ENCODE measurements at places on chromosomes 3 and 15.

- DNase-seq, result no peak
Observed at GRCh38 chr3:190059242-190059590, 61.5 kb downstream of the P3H2 start.

DNA sequence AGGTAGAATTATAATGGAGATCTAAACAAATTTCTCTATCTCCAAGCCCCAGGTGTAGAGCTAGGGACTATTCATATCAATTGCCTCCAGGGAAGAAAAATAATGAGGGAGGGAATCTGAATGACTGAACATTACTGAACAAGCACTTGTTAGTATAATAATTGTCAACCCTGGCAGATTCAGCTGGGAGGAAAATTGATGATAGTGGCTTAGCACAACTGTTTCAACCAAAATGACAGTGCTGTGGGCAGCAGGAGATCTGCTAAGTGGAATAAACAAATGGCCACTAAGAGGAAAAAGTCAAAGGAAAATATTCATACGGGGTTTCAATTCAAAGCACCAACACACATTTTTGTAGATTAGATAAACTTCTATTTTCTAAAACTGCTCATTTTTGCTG lies 294.9 kb upstream of the ZNF385D start:
- no peak for DNase-seq

DNA sequence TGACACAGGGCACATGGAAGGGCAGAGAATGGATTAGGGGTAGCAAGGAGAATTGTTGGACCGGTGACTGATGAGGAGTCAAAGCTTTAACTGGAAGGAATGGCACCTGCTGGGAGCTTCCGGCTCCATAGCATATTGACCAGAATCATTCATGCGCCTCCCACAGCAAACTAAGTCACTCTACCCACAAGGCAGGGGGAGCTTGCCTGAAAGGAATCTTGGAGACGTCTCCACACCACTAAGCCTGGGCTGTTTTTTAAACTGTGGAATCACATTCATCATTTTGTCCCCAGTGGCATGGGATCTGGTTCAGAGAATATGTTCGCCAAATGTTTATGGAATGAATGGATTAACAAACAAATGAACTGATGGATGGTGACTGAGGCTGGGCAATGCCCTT lies 57.0 kb upstream of the ITGA11 start:
- DNase-seq, result no peak

DNA sequence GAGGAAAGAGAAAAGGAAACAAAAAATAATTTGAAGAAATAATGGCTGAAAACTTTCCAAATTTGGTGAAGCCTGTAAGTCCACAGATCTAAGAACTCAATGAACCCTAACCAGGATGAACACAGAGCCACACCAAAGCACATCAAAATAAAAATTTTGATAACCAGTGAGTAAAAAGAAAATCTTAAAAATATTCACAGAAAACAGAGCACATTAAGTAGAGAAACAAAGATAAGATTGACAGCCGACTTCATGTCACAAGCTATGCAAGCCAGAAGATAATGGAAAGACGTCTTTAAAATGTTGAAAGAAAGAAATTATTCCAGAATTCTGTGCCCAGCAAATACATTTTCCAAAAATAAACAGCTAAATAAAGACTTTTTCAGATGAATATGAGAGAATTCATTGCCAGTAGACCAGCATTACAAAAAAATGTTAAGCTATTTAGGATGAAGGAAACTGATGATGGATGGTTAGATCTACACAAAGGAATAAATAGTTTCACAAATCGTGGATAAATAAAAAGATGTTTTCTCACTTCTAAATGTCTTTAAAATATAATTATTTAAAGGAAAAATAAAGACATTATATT lies 140.2 kb upstream of the SKOR1 start:
- no peak for DNase-seq

DNA sequence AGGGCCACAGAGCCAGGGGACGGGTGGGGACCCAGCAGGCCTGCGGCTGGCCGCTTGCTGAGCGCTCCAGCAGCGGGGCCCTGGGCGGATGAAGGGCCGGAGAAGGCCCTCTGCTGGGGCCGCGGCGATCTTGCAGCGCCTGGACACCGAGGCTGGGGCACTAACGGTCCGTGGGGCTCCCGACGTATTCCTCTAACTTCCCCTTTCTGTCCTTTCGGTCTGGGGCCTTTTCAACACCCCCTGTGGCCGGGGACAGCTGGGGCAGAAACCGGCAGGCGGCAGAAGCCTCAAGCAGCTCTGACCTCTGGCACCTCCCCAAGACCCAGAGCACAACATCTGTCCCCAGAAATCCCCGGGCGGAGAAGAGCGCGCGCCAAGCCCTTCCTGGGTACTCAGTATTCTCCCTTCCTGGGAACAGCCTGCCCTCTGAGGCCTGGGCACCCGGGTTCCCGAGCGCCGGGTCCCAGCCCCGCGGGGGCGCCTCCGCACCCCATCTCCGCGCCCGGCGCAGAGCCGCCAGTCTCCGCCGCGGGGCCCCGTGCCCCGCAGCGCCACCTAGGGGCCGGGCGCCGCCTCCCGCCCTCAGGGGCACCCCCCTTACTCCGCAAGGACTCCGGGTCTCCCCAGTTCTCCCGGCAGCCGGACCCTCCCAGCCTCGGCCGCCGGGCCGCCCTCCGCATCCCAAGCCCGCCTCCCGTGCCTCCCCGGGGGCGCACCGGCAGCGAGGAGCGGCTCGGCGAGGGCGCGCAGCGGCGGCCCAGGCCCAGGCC lies 582 bp upstream of the SLCO3A1 start:
- peak; percentile 77 for DNase-seq

GRCh38 chr3:112894258-112894657 lies 47.6 kb upstream of the CD200R1L start:
- no peak for DNase-seq

- no peak for DNase-seq
Observed at GRCh38 chr15:88493844-88494243, 26.3 kb downstream of the MRPS11 start.

GRCh38 chr15:36671017-36671416 lies 91.6 kb downstream of the CDIN1 start:
- DNase-seq, result no peak

- DNase-seq, result no peak
Observed at GRCh38 chr15:72809329-72809728, 25.8 kb upstream of the ADPGK start.

- no peak for DNase-seq
Observed at GRCh38 chr15:75723171-75723846, 10.7 kb upstream of the CSPG4 start.

- no peak for DNase-seq
Observed at GRCh38 chr3:177062052-177062732, 135.1 kb downstream of the TBL1XR1 start.

GRCh38 chr3:48518069-48518468 lies 14.1 kb upstream of the SHISA5 start:
- DNase-seq, result no peak

DNA sequence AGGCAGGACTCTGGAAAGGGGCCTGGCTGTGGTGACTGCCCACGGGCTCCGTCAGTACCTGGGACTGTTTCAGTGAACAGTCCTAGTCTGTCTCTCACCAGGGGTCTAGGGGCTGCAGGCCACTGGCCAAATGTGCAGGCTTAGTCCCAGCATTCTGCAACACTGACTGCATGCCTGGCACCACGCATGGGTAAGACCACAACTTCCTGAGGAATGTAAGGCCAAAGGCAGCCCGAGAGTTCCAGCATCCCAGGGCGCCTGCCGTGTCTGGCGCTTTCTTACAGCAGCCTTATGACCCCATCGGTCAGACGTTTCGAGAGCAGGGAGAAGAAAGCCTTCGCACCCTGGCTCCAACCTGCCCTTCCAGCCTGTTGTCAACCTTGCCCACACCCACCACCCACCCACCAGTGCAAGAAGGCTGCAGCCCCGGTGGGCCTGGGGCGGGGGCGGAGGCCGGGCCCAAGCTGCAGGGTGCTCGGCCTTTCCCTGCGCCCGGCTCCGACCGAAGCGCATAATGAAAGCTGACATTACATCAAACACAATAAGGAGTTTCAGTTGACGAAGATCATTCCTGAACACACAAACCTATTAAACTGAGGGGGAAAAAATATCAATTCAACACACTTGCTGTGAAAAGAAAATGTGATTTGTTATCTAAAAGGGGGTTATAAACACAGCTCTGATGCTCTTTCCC lies 29.5 kb upstream of the TMEM115 start:
- no peak for DNase-seq

DNA sequence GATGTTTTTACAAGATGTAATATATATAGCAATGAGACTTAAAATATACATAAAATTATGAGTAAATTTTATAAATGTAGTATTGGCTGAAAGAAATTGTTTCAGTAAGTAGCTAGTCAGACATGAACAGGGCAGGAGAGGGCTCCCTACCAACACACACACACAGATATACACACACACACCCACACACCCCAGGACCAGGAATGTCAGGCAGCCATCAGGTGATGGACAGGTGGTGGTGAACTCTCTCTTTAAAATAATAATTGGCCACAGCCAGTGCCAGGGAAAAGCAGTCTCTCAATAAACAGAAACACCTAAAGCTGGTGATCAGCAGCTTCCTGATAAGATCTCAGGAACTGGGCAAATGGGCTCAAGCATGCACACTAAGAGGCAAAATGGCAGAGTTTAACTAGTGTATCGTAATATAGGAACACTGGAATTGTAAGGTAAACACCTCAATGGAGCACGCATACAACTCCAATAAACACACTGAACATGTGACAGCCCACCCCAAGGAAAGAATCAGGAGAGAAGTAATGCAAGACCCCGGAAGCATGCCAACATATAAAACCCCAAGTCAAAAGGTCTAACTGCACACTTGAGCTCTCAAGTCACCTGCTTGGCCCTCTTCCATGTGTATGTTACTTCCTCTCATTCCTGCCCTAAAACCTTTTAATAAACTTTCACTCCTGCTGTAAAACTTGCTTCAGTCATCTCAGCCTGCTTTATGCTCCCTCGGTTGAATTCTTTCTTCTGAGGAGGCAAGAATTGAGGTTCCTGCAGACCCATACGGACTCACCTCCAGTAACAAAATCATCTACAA lies 1034.1 kb upstream of the SEMA6D start:
- no peak for DNase-seq

DNA sequence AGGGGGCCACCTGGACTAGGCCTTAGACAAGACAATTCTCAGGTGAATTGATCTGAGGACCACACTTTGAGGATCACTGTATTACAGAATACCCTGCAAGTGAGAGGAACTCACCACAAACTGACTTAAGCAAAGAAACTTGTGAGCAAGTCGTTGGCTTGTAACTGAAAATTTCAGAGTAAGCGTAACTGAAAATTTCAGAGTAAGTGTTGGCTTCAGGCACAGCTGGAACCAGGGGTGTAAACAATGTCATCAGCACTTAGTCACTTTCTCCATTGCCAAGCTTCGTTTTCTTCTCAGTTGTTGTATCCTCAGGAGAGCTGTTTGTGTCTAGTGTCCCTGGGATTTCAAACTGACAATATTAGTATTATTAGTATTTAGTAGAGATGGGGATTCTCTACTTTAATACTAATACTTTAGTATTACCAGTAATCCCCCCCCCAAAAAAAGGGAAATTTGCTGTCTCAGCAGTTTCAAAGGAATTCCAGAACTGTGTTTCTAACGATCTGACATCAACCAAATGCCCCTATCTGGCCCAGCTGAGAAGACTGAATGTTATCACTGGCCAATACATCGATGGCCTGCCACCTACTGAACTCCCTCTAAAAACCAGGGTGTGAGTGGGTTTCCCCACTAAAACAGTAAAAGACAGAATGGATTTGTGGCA lies 474.4 kb downstream of the NTRK3 start:
- no peak for DNase-seq

GRCh38 chr3:21059404-21059803 lies 691.6 kb downstream of the ZNF385D start:
- DNase-seq, result no peak

GRCh38 chr15:41464889-41465580 lies 28.6 kb upstream of the ITPKA start:
- no peak for DNase-seq

DNA sequence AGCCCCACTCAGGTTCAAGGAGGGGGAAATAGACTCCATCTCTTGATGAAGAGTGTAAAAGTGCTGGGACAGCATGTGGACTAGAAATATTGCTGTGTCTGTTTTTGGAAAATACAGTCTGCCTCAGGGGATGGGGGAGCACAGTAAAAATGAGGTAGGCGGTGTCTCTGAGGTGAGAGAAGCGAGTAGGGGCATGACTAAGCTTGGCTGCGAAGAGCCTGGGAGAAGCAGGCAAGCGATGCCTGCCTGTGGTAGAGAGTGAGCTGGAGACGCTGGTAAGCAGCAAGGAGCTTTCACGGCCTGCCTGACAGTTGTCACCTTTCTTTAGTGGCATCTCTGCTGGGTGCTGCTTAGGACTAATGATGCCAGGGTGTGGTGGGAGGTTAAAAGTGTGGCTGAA lies 49.0 kb upstream of the DCLK3 start:
- DNase-seq, result no peak

- DNase-seq, result no peak
Observed at GRCh38 chr3:173799060-173799816, 401.7 kb downstream of the NLGN1 start.

GRCh38 chr15:99114511-99115299 lies 9.8 kb downstream of the SYNM start:
- no peak for DNase-seq

GRCh38 chr3:14468621-14468981 lies 66.2 kb downstream of the SLC6A6 start:
- DNase-seq, result no peak

DNA sequence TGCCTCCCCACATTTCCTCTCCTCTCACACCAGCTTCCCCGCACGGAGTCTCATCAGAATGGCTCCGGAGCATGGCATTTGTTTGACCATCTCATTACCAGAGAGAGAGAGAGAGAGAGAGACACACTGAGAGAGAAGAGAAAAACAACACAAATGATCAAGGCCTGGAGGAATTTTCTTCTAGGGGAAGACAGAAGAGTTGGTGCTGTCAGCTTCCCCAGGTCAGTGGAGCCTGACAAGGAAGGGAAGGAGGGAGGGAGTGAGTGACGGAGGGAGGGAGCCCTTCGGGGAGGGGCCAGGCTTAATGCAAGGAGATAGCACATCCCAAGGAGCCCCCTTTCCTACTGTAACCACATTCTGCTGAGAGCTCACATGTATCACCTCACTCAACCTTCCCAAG lies 9.1 kb downstream of the ST8SIA2 start:
- DNase-seq, result no peak

- DNase-seq, result no peak
Observed at GRCh38 chr15:55112706-55113105, 84.0 kb downstream of the RSL24D1 start.

GRCh38 chr3:72437661-72438406 lies 410.4 kb downstream of the SHQ1 start:
- DNase-seq, result no peak

DNA sequence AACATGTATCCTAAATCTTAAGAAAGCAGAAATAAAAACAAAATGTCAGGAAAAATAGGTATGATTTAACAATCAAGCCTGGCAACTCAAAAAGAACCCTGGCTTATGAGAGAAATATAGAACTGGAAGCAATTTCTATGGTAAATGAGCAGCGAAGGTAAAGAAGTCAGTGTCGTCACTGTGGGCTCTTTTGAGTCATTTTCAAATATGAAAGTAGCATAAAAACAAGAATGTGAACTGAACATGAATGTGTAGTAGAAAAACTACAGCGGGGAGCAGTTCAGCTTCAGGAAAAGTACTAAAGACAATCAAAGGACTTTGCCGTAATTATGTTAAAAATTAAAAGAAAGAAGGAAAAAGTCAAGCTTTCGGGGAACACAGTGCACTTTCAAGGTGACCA lies 17.5 kb downstream of the LSG1 start:
- no peak for DNase-seq

GRCh38 chr3:71304684-71305083 lies 278.8 kb downstream of the FOXP1 start:
- DNase-seq, result peak; percentile 56
